Fibroblast of skin of abdomen (primary cell): ENCODE measurements at places on chromosomes 5 and 9.

DNA sequence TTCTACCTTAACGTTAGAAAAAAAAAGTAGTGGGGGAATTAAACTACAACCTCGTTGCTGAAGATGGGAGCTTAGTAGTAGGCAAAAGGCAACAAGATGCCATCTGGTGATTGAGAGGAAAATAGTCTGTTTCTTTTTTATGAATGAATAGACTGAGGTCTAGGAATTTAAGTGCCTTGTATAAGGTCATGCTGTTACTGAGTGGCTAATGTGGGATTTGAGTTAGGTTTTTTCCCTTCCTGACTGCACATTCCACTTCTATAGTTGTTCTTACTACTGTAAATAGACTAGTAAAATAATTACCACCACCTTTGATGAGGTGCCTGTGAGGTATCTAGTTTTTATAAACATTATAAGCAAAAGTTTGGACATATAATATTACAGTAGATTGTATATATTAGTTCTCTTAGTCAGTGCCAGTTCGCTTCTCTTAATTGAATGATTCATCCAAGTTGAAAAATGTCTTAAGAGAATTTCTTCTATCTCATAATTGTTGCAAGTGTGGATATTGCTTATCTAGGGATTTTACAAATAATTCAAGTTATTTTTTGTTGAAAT is 19.1 kb downstream of the FSD1L start:
- peak; percentile 12 for DNase-seq

DNA sequence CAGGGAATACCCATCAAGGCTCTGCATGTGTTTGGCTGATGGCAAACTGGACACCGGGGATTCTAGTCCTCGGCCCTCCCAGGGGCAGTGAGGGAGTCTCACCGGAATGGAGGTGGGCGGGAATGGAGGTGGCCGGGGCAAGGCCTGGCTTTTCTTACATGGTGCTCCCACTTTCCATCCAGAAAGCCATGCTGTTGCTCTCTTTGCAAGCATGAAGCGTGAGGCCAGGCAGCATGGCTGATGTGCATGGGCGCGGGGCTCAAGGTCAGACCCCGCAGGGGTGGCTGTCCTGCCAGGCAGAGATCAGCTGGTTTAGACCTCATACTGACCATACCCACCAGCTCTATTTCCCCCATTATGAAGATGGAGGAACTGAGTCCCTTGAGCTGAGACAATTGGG is 108.0 kb upstream of the PHYKPL start:
- DNase-seq = no peak

GRCh38 chr5:159343295-159344094 is 13.2 kb upstream of the IL12B start:
- DNase-seq = no peak

DNA sequence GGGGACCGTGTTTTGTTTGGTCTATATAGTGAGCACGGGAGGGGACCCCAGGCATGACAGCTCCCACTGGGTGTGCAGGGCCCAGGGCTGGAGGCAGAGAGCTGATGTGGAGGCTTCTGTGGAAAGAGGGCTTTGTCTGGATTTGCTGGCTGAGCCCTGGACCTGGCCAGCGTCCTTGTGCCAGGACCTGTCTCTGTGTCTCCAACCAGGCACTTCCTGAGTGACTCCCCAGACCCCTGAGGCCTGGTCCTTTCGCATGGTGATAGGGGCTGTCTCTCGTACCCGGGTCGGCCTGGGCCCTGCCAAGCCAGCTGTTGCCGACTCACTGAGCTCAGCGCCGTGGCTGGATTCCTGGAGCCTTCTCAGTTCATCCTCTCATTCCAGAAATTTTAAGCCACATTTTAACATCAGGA is 77.6 kb downstream of the ADAMTS2 start:
- DNase-seq = peak; percentile 48

DNA sequence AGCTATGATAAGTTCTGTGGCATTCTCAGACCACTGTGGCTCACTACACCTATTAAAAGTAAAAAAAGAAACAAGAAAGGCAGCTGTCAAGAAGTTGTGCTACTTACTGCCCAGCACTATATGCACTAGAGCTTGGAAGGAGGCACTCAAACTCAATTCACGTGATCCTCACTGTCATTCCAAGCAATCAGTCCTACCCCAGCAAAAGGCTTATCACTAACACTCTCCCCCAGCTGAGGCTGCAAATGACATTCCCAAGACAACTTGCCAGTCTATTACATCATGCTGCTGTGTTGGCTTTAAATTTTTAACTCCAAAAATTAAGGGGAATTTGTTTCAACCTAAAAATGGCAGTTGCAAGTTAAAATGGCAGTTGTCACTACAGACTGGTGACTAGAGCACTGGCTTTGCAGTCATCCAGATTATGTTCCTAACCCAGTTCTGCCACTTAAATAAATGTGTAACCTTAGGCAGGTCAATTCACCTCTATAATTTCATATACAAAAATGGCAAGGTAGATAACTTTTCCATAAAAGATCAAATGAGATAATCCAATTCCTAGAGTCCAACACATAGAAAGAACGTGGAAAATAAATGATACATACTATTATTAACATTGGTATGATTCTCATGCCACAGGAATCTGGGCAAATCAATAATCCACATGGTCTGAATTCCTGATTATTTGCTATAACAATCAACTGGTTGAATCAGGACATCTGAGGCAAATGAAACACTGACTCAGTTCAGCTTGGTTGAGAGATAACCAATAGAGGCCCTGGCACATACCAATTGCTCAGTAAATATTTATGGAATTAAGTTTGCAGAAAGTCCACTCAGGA is 52.4 kb downstream of the FBXW11 start:
- peak; percentile 73 for DNase-seq

DNA sequence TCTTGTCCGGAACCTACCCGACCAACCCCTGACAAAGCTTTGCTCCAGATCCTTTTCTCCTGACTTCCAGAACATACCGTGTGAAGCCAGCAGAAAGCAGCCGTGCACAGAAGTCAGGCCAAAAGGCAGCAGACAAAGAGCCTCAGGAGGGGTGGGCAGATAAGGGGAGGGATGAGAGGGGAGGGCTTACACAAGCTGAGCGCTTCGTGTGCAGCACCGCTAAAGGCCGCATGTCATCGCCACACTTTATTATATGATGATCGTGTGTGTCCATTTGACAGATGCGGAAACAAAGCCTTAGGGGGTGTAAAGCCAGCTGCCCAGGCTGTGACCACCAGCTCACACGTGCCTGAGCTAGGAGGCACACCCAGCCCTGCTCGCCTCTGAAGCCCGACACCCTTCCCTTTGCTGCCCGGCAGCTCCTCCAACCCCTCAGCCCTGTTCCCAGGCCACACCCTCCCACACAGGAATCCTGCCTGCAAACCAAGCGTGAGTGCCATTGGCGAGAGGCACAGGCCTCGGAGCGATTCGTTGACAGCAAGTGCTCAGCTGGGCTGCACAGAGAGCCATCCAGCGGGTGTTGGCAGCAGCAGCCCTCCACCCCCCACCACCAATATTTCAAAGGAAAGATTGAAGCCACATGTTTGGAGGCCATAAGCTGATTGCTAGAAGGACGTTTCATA is 170.5 kb upstream of the SMIM23 start:
- DNase-seq = no peak

GRCh38 chr9:124372038-124372437 is 43.2 kb downstream of the PSMB7 start:
- DNase-seq = no peak

DNA sequence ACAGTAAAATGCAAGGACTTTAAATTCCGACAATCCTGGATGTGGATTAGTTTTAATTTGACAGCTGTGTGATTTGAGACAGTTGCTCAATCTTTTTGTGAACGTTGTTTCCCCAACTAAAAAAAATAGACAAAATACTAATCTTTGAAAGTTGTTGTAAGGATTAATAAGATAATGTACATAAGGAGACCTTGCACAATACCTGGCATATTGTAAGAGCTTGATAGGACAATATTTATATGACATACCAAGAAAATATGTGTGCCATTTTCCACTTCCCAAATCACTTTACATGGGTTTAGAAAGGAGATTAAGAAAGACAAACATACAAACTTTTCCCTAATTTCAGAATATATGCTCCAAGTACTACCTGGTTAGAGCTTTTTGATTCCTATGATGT is 25.3 kb downstream of the ARRDC3 start:
- no peak for DNase-seq

DNA sequence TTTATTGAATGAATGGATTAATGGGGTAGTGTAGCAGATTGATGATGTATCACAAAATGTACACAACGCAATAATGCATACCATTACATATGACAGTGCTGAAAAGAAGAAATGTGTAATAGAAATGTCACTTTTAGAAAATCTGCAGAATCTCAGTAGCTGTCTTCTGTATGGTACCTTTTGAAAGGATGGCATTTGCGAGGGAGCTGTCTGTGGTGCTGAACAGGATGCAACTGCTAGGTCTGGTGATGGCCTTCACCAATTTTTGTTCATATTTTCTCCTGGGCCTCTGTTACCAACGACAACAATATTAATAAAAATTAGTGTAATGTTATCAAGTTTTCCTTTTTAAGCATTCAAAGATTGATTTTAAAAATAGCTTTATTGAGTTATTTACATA is 36.2 kb upstream of the OTULIN start:
- peak; percentile 60 for DNase-seq

DNA sequence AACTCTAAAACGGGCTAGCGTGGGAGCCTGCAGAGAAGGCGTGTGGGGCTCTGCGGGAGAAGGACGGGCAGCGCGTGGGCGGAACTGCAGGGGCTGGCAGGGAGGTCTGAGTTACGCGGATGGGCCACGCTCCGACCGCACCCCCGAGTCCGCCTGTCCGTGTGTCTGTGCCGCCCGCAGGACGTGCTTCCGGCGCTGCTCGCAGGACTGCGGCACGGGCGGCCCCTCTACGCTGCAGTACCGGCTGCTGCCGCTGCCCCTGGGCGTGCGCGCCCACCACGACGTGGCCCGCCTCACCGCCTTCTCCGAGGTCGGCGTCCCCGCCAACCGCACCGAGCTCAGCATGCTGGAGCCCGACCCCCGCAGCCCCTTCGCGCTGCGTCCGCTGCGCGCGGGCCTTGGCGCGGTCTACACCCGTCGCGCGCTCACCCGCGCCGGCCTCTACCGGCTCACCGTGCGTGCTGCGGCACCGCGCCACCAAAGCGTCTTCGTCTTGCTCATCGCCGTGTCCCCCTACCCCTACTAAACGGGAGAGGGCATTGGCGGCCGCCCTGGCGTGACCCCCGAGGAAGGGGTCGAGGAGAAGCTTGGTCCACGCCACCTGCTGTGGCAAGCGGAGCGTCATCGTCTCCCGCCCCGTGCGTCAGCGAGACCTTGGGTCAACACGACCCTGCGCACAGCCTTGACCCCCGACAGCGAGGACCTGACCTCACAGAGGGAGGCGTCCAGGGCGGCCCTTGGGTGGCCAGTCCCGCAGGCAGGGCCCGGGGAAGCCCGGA is 11.4 kb upstream of the ASS1 start:
- DNase-seq = peak; percentile 48

DNA sequence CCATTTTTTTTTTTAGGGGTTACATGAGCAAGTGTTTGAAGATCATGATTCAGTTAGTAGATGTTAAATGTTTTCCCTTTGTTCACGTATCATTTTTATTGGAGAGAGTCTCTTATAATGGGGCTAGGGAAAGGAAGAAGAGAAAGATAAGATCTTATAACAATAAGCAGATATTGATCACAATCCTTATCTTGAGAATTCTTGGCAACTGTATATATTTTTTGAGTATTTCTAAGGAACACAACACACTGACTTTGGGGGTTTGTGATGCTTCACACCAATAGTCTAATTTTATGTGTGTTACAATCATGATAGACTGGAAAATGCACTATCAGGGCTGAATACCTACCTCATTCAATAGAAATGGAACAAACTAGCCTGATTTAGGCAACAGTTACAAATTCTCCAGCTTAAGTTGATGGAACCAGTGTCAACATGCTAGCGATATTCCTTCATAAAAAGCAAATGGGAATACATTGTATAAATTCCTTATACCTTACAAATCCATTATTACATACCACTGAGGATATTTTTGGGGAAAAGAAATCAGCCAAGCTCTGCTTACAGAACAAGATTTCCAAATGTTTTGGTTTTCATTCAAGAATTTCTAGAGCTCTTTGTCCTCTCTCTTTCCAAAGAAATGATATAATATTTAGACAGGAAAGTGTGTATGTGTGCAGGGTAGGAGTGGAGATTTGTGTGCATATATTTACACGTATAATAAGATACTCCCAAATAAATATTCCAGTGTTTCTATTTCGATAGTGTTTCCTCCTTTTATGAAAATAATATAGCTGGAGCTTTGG is 41.5 kb downstream of the SVEP1 start:
- DNase-seq = peak; percentile 84

DNA sequence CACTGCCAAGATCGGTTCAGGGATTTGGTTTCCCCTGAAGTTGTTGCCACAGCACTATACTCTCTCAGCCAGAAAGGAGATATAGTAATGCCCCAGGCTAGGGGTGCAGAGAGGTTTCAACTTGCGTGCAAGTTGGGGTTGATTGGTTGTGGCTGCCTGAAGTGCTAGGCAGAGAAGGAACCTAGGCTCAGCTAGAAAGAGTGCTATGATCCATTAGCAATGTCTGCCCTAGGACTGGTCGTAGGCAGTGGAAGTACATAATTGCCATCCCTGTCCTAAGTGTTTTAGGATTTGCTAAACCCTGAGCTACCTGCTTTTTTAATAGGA is 136.6 kb upstream of the SMIM23 start:
- DNase-seq = no peak

DNA sequence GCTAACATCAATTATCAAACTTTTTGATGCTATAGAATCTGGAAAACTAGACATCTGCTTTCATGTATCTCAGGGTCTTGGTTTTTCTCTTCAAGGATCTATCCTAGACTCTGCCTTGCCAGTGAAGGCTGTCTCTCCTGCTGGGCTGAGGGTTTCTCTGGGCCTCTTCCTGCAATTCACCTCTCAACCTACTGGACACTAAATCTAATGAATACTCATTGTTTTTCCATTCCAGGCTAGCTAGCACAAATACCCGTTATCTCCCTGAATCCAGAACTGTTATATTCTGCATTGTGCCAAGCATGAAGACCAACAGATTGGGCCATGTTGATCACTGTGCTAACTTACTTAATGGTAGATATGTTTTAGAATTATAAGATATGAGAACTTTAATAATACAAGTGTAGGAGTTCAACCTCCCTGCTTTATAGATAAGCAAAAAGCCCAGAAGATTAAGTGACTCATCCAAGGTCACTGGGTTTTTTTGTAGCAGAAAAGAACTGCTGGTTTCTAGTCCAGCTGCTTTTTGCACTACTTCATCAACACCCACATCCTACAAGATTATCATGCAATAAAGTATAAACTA is 56.5 kb upstream of the RNF38 start:
- no peak for DNase-seq

GRCh38 chr5:140024928-140025327 is 18.2 kb downstream of the NRG2 start:
- DNase-seq = no peak

DNA sequence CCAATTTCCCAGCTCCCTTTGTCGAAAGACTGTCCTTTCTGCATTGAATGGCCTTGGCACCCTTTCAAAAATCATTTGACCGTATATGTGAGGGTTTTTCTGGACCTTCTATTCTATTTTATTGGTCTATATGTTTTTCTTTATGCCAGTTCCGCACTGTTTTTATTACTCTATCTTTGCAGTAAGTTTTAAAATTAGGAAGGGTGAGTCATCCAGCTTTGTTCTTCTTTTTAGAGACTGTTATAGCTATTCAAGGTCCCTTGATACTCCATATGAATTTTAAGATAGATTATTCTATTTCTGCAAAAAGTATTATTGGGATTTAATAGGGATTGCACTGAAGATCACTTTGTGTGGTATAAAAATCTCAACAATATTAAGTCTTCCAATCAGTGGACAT is 44.2 kb upstream of the STARD4 start:
- no peak for DNase-seq
